Urothelium cell line (cell line): ENCODE measurements at places on chromosomes 3 and 15.
A peak's percentile ranks its signal among the peaks of the same experiment; 100 is the strongest.

DNA sequence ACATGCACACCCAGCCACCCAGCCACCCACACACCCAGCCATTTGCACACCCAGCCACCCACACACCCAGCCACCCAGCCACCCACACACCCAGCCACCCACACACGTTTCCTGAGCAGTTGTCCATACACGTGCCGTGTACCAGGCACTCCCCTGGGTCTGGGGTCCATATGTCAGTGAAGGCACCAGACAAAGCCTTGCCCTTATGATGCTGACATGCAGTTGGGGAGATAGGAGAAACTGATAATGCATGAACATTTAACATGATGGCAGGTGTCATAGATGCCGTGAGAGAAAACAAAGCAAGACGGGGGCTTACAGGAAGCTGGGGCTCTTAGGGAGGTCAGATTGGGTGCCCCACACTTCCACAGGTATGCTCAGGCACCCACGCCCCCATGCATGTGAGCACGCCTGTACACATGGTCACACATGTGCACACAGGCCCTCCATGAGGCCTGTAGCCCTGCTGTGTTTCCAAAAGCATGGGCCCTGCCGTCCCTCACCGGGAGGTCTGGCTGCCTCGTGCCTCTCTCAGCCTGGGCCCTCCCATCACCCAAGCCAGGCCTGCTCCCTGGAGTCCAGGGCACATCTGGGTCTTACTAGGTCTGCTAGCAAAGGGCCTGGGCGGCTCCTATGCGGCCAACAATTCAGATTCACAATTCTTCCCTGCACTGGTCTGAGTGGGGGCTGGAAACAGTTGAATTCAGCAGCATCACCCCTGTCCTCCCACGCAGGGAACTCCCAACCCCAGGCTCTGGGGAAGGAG, 3.6 kb upstream of the DNAJB8 start:
- DNase-seq, result no peak

DNA sequence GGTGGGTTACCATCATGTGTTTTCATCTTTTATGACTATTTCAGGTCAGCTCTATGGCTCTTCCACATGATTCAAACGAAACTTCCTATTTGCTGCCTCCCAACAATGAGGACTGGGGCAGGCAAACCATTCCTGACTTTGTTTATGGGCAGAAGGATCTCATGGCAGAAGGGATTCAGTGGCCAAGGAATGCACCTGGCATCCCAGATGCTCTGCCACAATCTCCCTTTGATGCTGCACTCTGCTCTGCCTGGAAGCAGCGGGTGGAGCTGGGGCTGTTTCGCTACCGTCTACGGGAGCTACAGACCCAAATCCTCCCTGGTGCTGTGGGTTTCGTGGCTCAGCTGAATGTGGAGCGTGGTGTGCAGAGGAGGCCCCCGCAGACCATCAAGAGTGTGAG, 6.8 kb downstream of the GDPGP1 start:
- no peak for DNase-seq

DNA sequence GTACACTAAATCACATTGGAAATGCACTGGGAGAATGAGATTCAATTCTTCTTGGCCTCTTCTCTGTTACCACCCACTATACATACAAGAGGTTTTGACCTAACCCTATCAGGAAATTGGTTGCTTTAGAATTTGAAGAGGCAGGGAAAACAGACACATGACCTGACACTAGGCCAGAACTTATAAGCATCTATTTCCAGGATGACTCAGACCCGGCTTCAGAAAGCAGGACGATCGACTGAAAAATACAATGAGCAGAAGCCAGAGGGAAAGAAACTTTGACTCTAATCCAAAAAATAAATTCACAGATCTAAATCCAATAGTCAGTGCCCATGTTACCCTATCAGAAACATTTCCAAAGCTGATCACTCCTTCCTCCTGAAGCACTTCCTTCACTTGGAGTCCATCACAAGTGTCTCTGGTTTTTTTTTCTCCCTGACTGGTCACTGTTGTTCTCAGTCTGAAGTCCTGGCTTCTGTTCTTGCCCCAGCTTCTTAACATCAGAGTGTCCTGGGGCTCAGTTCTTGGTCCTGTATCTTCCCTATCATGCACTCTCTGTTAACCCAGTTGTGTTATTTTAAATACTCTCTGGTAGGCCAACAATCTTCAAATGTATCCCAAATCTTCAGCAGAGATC, 133.6 kb downstream of the P2RY1 start:
- DNase-seq, result peak; percentile 27

DNA sequence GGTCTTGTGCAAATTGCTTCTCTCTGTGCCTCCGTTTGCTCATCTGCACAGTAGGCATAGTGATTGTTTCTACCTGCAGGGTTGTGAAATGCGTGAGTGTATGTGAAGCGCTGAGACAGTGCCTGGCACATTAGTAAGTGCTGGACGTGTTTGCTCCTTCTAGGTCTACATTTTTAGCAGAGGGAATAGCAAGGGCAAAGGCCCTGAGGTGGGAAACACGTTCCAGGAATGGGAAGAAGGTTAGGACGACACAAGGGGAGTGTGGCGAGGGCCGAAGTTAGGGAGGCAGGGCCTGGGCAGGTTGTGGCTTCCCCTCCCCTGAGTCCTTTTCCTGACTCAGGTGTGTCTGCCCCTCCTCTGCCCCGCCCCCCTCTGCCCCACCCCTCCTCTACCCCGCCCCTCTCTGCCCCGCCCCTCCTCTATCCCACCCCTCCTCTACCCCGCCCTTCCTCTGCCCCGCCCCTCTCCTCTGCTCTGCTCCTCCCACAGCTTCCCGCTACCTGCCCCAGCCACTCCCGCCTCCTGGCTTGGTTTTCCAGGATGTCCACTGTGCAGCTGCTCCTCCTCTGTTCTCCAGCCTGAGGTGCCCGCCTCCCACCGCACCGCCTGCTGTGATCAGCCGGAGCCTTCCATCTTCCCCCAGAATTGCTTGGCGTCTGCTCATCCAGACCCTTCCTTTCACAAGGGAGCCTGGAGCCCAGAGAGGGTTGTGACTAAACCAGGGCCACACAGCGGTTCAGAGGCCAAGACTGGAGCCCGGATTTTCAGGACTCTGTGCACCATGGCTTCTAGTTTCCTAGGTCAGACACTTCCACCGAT, 31.1 kb upstream of the SMAD6 start:
- DNase-seq, result no peak

DNA sequence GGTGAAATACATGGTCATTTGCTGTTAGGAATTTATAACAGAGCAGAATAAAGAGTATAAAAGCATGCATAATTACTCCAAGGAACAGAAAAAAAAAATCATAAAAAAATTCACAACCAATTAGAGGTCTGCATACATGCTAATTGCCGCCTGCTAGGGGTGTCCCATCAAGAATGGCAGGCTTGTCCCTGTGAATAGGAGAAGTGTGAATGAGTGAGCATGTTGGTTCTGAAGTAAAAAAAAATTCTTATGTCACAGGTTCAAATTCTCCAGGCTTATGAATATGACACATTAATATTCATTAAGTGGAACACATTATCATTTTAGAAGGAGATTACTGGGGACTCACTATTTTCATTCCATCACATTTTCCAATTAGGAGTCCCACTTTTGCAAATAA, 822.7 kb downstream of the NTRK3 start:
- no peak for DNase-seq

DNA sequence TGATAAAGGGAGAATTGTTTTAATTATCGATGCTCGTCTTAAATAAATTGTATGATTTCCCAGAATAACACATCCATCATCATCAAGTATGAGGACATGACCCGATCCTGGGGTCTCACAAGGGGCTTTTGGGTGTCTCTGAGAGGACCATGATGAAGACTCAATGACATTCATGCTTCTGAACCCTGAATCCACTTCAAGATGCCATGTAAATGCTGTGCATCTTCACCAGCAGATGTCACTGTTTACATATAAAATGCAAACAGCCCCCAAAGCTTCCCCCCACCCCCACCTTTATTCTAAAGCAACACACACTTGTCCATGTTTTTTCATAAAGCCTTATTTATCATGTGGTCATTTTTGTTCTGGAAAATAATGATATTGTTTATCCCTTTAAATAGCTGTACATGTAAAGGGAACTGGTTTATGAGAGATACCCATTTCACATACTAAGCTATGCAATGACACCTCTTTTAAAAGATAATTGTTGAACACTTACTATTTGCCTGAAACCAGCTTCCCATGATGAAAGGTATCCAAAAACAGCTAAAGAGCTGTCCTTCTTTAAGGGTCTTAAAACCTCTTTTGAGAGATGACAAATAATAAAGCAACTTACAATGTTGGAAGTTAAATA, 69.7 kb upstream of the UBE3A start:
- peak; percentile 48 for DNase-seq

DNA sequence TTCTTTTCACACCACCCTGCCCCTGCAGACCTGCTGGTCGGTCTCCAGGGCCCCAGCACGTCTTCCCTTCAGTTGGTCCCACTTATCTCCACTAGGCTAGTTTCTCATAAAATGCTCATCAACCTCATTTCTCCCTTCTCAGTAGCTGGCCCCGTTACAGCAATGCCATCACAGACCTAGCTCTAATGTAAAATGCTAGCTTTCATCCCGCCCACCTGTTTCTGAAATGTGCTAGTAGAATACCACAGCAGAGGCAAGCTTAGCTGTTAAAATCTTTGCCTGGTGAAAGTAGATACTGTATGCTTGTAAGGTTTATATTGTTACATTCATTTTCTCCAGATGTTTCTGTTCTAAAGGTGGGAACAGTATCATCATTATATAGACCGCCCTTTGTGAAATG, 13.1 kb downstream of the MKRN2OS start:
- no peak for DNase-seq

- DNase-seq, result no peak
These were observed 11.7 kb upstream of the TMC3 start for GRCh38 chr15:81385721-81386076.

- DNase-seq, result peak; percentile 48
These were observed 38.0 kb upstream of the XCR1 start for GRCh38 chr3:46065294-46065705.

DNA sequence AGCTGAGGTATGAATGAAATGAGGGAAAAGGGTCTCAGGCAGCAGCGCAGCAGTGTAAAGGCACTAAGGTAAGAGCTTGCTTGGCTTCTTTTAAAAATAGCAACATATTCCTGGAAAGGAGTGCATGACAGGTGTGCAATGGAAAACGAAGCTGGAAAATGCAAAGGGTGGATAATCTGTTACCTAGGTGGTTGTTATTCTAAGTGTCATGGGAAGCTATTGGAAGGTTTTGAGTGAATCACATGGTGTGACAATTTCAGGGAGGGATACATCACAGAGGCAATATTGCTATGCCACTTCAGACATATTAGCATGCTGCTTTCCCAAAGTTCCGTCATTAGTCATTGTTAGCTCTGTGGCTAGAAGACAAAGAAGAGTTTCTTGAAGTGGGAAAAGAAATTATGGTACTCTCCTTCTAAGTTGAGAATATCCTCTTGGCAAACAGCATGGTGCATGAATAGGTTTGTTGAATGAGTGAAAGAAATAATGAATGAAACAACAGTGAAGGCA, 28.7 kb upstream of the TMEM45A start:
- no peak for DNase-seq

GRCh38 chr3:168497741-168498140, 402.0 kb upstream of the GOLIM4 start:
- DNase-seq, result no peak
